Eye (tissue), 1 donor: ENCODE measurements at places on chromosomes 13 and 19.

DNA sequence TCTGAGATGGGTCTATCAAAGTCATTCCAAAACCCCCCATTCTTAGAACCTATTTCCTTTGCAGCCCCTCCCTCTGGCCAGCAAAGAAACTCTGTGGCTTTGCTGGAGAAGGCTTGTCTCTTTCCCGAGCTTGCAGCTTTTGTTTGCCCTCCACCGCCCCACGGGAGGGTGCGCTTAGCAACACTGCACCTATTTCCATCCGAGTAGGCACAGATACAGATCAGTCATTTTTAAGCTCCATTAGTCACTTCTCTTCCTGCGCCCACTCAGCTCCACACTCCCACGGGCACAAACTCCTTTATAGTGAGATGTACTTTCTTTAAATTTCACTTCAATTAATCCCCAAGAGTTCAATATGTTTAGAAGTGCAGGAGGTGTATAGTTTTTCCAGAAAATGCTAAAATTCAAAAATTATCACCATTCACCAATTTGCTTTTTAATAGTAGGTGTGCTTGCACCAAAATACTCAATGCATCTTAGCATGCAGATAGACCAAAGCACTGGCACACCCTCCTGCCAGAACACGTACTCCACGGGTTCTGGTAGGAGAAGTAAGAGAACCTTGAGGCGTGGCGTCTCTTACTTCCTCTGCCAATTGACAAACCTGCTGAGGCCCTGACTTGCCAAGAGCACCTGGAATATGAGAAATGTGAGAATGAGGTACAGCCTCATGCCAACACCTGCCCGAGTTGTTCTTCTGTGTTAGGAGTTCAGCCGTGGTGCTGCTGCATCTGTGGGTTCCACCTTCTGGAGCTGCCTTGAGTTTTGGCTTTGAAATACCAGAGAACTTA, 183.7 kb downstream of the TEX29 start:
- DNase-seq = no peak

- DNase-seq = no peak
Observed at GRCh38 chr19:3368441-3368795, 2.0 kb downstream of the NFIC start.

DNA sequence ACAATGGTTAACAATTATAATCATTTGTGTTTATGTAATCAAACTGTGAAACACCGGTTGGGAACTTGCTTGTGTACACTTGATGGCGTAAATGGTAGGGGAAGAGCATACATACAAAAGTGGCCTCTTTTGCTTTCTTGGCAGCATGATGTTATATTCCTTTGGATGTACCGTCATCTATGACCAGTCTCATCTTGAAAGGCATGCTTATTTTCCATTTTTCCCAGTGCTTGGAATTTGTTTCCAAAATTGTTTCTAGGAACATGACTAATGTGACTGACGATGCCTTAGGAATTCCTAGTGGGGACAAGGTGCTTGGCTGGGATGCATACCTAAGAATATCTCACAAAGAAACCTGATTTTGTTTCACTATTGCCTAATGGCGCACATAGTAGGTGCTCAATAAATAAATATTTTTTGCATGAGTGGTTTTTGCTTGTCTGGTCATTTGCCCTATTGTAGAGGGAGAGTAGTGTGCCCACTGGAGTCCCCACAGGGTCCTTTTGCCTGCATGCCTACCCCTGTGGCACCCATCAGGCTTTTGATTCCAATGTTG, 45.5 kb downstream of the SAE1 start:
- no peak for DNase-seq

DNA sequence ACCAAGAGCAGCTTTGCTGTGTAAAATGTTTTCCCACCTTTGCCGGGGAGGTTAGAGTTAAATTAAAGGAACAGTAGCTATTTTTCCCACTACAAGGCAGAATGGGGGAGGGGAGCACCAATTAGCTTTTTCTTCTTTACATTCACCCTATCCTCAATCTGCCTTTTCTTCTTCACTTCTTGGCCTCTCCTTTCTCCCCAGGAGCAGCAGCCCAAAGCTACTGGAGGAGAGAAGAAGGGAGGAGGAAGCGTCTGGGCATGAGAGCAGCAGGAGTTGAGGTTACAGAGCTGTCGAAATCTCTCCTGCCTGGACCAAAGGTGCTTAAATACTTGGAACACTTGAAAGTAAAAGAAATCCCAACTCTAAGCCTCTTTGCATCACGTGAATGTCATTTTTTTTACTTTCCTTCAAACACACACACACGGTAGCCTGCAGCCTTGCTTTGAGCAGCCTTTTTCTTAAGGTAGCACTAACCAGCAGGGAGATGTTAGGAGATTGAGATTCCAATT, 39.0 kb upstream of the WASF3 start:
- DNase-seq = peak; percentile 68

- no peak for DNase-seq
Observed at GRCh38 chr13:40355126-40355724, 311.2 kb downstream of the FOXO1 start.

DNA sequence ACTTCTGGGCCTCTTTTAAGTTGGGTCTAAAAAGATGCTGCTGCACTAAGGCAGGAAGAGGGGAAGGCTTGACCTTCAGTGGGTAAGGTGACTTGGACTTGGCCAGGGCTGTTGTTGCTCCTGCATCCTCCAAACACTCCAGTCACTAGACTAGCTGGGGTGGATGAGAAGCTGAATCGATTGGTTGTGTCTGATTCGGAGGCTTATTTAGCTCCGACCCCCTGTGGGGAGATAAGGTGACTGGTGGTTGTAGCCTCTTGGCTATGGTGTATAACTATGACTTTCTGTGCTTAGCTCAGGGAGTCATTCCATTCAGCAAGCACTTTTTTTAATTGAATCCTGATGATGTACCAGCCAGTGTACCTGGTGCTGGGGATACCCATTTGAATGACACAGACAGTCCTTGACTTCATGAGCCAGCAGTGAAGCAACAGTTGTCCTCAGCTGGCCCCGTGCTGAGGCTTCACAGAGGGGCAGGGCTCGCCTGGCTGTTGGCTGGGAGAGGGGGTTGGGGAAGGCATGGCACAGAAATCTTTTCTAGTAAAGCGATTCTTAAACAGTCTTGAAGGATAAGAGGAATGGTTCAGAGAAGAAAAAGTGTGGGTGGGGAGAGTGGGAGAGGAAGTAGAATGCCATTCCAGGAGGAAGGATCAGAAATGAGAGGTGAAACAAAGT, 9.9 kb downstream of the PCDH8 start:
- no peak for DNase-seq
